ENCODE measurements at places on chromosomes 2 and 18.

DNA sequence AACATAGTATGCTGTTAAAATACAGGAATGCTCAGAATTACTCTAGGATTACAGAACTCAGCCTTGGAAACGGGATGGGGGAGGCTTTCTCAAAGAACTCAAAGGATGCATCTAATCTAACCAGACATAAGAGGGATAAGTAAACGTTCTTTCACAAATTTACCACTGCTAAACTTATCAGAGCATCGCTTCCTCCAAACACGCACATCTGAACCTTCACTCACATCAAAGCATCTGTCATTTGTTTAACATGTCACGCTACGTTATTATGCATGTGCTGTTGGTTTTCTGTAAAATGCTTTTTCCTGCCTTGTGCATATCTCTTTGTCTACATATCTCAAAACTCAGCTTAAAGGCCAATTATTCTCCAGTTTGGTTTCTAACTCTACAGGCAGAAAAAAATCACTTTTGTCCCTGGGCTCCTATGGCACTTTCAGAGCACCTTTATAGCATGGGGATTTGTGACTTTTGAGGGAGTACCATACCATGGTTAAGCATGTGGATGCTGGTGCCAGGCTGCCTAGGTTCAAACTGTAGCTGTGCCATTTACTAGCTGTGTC lies 106.7 kb upstream of the FSHR start:
- H3K4me3 ChIP-seq: no peak overlapping the region
- no peak overlapping the region for H3K27ac ChIP-seq
- H3K27me3 ChIP-seq: no peaks in the 10 kb centered on the region
- no peak for DNase-seq
- no peaks in the 10 kb centered on the region for H3K36me3 ChIP-seq

- DNase-seq: no peak
- no peaks in the 10 kb centered on the region for H3K4me1 ChIP-seq
- H3K27me3 ChIP-seq: no peaks in the 10 kb centered on the region
- H3K27ac ChIP-seq: no peak overlapping the region
- no peaks in the 10 kb centered on the region for H3K36me3 ChIP-seq
Measured at GRCh38 chr2:165369131-165369897, 100.2 kb upstream of the CSRNP3 start.

DNA sequence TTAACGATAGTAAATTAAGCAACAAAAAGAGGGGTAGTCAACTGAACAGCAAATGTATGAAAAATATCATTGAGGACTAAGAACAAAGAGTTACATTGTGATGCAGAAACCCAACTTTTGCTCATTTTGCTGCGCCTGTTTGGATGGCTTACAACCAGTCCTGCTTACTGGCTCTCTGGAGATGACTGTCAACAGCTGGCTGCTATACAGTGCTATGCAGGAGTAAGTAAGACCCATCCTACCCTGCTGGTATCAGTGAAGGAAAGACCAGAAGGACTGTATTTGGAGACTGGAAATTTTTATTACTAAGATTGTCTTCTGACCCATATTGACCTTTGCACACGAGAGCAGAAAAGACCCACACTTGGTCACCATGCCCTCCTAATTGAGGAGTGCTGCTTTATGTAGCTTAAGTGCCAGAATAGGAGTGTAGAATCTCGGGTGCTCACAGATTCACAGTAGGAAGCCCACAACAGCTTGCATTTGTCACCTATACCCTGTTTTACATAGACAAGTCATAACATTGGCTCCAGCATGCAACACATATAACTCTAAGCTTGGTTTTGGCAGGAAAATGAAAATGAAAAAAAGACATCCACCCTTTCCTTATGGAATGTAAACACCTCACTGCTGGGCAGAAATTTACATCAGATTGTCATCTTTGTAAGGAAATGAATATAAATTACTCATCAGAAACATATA lies 1915.0 kb upstream of the CELF4 start:
- H3K4me3 ChIP-seq: no peak overlapping the region
- no peak overlapping the region for H3K27ac ChIP-seq
- H3K4me1 ChIP-seq: no peaks in the 10 kb centered on the region
- DNase-seq: no peak
- no peaks in the 10 kb centered on the region for H3K27me3 ChIP-seq

DNA sequence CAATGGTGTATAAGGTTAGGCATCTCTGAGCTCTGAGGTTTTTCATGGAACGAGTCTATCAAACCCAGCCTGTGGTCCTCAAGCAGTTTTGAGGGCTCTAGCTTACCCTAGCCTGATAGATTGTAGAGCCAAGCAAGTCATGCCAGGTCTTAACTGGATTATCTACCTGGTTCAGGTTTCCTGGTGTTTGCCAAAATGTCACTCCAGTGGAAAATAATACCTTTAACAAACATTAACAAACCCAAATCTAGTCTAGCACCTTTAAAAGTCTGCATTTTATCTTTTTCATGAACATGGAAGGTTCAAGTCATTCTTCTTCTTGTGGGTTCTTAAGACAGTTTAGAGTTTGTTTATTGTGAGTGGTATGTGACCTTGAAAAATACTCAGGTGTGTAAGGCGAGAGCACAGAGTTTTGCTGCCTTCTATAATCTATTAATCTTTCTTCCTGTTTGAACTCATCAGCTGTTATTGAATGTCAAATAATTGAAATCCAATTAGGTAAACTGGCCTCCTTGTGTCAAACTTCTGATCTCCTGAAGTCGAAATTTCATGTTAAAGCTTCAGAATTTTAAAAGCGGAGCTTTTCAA lies 13.4 kb upstream of the ADGRF3 start:
- H3K27ac ChIP-seq: no peak overlapping the region
- no peak for DNase-seq
- H3K4me3 ChIP-seq: no peak overlapping the region
- H3K27me3 ChIP-seq: no peaks in the 10 kb centered on the region

- DNase-seq: no peak
- no peak overlapping the region for H3K27ac ChIP-seq
- H3K4me3 ChIP-seq: no peak overlapping the region
- H3K36me3 ChIP-seq: no peaks in the 10 kb centered on the region
- H3K27me3 ChIP-seq: no peaks in the 10 kb centered on the region
Measured at GRCh38 chr2:30272286-30272685, 41.0 kb downstream of the LBH start.

- no peaks in the 10 kb centered on the region for H3K27me3 ChIP-seq
- H3K27ac ChIP-seq: no peak overlapping the region
- H3K36me3 ChIP-seq: no peaks in the 10 kb centered on the region
- no peak for DNase-seq
- H3K4me3 ChIP-seq: no peak overlapping the region
Measured at GRCh38 chr2:216346781-216347180, 25.5 kb downstream of the MARCHF4 start.

DNA sequence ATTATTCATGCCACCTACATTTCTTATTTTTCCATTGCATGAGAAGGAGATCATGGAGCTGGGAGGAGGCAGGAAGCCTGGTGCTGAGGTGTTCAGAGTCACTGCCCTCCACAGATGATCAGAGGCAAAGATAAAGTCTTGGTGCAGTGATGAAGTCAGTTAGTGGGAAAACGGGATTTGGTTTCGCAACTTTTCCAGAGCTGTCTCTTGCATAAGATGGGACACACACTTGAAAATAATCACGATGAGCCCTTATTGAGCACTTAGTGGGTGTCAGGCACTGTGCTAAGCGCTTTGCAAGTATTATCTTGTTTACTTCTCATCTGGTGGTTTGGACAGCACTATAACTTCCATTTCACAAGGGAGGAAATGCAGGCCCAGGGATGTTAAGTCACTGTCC lies 222.1 kb upstream of the SMAD2 start:
- no peak overlapping the region for H3K4me3 ChIP-seq
- no peak for DNase-seq
- H3K4me1 ChIP-seq: no peaks in the 10 kb centered on the region
- H3K27ac ChIP-seq: no peak overlapping the region

DNA sequence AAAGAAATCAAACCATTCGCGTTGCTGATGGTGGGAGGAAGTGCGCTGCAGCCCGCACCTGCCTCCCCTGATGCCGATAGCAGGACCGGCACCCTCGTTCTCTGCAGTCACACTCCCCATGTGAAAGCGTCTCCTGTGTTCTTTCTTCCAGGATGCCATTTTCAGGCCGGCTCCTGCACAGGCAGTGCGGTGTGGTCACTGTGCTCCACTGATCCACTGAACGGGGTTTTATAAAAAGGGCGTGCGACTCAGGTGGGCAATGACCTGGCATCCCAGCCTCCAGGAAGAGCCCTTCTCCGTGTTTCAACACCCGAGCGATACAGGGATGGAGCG lies 88.3 kb upstream of the SNTG2 start:
- no peaks in the 10 kb centered on the region for H3K27me3 ChIP-seq
- no peaks in the 10 kb centered on the region for H3K4me1 ChIP-seq
- H3K36me3 ChIP-seq: no peaks in the 10 kb centered on the region
- DNase-seq: no peak
